ENCODE measurements at places on chromosomes 2 and 18.

DNA sequence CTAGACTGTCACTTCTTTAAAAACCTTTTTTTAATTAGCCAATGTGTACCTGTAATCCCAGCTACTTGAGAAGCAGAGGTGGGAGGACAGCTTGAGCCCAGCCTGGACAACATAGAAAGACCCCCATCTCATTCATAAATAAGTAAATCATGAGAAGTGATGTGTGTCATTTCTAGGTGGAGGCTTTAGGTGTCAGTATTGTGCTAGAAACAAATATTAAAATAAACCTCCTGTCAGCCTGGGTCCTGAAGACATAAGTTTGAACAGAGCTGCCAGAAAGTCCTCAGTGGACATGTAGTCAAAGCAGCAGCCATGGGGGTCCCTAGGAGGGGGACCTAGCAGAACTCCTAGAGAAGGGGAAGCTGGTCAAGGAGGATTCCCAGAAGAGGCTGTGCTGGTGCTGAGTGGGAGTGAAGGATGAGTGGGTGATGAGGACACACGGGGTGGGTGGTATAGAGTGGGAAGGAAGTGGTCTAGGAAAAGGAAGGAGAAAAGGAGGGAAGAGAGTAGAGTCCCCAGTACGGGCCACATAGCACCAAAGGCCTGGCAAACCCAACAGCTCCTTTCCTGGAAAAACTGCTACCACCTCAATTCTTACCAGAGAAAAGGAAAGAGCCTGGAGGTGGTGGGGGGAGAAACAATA lies 316.6 kb upstream of the NCKAP5 start:
- no peak for DNase-seq

GRCh38 chr2:86044614-86045013 lies 61.1 kb downstream of the POLR1A start:
- DNase-seq, result no peak

GRCh38 chr2:174492963-174493431 lies 6.2 kb upstream of the GPR155 start:
- DNase-seq, result no peak

DNA sequence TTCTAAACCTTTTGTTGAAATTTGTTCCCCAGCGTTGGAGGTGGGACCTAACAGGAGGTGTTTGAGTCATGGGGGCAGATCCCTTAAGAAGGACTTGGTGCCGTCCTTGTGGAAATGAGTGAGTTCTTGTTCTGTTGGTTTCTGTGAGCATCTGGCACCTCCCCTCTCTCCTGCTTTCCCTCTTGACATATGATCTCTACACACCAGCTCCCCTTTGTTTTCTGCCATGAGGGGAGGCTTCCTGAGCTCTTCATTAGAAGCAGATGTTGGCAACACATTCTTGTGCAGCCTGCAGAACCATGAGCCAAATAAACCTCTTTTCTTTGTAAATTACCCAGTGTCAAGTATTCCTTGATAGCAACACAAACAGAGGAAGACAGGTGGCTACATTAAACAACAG lies 23.8 kb downstream of the NABP1 start:
- no peak for DNase-seq

- no peak for DNase-seq
Observed at GRCh38 chr18:58516514-58517285, 112.2 kb downstream of the ALPK2 start.

DNA sequence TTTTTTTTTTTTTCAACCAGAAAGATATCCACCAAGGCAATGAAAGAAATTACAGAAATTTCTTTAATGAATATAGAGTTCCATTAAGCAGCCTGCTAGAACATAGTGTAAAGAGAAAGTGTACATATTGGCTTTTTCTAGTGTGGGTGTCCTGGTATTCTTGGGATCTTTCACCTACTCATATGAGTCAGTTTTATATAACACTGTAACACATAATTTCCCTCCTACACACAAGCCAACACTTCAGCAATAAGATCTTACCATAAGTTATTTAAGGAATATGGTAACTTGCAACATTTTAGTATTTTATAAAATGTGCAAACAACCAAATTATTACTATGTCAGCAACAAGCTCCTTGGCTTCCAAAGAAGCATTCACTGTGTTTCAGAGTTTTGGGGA lies 59.9 kb downstream of the ZRANB3 start:
- no peak for DNase-seq

DNA sequence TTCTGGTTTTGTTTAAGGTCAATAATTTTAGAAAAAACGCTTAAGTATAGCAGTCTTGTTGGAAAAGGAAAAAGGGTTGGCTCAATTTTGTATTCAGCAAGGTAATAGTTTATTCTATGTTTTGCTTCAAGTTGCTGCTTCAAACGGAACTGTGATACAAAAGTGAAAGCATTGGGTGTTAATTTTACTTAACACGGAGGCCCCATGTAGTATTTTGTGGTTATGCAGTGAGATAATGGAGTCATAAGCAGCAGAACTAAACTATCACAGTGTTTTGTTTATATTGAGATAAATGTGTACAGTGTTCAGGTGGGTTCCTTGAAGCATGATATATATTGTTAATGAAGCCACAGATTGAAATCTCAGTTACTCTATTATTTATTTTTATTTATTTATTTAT lies 67.0 kb upstream of the LYPD6B start:
- DNase-seq, result no peak
